ENCODE measurements at places on chromosomes 12 and 14.

DNA sequence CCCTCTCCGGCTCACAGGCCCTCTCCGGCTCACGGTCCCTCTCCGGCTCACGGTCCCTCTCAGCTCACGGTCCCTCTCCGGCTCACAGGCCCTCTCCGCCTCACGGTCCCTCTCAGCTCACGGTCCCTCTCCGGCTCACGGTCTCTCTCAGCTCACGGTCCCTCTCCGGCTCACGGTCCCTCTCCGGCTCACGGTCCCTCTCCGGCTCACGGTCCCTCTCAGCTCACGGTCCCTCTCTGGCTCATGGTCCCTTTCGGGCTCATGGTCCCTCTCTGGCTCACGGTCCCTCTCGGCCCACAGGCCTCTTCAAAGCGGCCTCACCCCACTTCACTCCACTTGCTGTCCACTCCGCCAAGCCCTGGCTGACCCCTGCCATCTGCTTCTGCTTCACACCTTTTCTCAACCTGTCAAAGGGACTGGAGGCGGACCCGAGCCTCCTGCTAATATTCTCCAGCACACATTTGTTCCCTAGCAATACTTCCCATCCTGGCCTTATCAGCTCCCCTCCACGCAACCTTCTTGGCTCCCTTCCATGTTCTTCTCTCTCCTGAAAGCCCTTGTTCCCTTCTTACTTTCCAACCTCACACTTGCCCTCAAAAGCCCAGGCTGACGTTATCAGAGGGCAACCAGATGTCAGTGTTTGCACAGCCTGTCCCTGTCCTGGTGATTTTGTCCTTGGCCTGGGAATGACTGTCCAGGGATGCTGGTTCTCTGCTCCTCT, 176.7 kb downstream of the CALM1 start:
- DNase-seq: no peak

DNA sequence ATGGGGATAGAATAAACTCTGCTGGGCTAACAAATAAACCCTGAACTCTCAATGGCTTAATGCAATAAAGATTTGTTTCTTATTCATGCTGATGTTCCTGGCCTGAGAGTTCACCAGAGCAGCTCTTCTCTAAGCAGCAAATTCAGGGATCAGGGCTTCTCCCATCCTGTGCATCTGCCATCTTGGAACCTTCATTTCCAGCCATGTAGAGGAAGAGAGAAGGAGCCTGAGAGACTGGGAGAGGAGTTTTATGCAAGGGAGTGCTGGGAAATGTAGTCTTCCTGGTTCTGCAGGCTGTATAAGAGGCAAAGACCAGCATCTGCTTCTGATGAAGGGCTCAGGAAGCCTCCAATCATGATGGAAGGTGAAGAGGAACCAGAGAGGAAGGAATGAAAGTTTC, 20.6 kb upstream of the APOLD1 start:
- DNase-seq: no peak

DNA sequence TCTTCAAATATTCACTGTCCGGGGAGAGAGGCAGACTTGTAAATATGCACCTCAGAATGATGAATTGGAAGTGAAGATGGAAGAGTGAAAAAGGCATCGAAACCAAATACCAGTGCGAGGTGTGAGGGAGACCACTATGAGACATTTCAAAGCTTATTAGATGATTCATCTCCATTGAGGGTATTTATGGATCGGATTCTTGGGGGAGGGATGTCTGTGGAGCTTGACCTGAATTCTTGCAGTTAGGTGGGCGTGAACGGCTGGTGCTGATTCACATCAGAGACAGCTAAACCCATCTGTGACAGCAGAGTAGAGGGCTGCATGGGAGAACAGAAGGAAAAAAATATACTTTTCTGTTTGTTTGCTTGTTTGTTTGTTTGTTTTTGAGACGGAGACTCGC, 677.2 kb downstream of the AACS start:
- no peak for DNase-seq

DNA sequence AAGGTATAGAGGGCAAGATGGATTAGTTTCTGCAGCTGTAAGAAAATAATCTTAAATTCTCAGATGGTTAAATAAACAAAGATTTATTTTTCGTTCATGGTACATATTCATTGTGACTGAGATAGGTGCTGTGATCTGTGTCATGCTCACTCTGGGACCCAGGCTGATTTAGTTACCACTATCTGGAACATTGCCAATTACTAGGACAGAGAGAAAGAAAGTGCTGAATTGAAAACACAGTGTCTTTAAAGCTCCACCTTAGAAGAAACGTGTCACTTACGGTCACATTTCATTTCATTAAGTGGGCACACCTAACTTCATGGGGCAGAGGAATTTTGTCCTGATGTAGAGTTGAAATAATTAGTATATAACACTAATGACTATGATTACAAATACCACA, 430.0 kb downstream of the CCDC91 start:
- DNase-seq: no peak

Data from midbrain (tissue), 1 donor.